ENCODE measurements at places on chromosomes 5 and 9.

DNA sequence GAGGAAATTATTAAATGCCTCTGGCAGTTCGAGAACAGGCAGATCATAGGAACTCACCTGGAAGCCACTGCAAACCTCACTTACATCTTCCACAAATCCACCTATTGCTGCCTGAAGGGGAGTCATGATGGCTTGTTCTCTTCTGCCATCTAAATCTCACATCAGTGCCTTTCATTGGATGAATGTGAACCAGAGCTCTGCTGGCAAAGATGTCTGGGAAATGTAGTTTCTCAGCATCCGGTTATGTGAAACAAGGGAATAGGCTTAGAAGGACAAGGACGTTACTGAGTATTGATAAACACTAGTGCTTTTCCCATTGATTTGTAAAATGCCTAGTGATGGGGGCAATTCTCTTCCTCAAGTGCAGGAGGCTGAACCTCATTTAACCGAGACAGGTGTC lies 483.3 kb downstream of the ARHGEF28 start:
- DNase-seq: no peak

- DNase-seq: no peak
Measured at GRCh38 chr5:123455095-123455494, 31.9 kb upstream of the CEP120 start.

DNA sequence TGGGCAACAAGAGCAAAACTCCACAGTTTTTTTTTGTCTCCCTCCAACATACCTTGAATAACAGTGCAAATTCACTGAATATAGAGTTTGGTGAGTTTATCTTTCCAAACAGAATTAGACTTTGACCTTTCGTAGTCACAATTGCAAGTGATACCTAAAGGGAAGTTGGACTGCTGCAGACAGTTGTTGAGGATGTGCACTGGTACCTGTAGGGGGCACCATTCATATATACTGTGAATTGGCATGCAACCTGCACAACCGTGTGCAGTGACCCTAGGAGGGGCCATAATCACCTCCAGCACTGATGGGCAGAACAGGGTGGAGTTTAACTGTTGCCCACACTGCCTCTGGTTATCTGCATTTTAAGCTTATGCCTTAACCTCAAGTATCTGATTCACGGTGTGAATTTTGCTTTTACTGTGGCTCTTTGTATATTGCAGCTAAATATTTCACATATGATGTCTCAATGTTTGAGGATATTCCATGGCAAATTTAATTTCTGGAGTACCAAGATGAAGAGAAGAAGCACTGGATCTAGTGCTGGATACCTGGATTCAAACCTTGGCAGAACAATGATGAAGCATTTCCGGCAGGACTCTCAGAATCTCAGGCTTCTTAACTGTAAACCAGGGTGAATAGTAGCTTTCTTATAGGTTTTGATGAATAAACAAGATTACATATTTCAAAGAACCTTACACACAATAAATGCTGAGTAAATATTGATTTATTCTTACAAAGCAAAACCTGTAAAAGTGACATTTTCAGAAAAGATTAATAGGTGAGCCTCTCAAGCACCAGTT lies 144.3 kb downstream of the ACTBL2 start:
- DNase-seq: no peak

- no peak for DNase-seq
Measured at GRCh38 chr5:74669821-74670220, 15.2 kb upstream of the HEXB start.

- DNase-seq: no peak
Measured at GRCh38 chr5:176133289-176133870, 104.8 kb upstream of the SIMC1 start.

- no peak for DNase-seq
Measured at GRCh38 chr9:16450578-16450977, 419.9 kb downstream of the BNC2 start.

GRCh38 chr9:108043585-108043984 lies 554.0 kb upstream of the KLF4 start:
- no peak for DNase-seq

- DNase-seq: no peak
Measured at GRCh38 chr5:308672-309271, 12.7 kb upstream of the AHRR start.

GRCh38 chr5:78419396-78419795 lies 59.0 kb downstream of the SCAMP1 start:
- no peak for DNase-seq

Data from T-helper 22 cell (primary cell).